Fibroblast of skin of left biceps (primary cell): ENCODE measurements at places on chromosomes 6 and 20.

DNA sequence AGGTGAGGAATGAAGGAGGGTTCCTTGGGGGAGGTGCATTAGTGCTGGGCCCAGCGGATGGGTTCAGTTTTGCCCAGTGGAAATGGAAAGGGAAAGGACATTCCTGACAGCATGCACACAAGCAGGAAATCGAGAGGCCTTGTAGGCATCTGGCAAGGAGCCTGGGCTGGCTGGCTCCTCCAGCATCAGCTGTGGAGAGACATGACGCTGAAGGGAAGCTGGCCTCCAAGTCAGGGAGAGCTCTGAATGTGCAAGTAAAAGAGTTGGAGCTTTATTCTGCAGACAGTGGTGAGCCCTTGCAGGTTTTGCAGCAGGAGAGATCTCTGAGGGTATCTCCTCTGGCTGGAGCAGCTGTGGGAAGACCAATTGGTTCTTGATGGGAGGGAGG, 154.3 kb downstream of the MRPL14 start:
- DNase-seq: peak; percentile 65

GRCh38 chr6:125584468-125584939, 164.9 kb upstream of the HEY2 start:
- no peak for DNase-seq

- no peak for DNase-seq
Observed at GRCh38 chr6:99592900-99593299, 13.7 kb upstream of the PRDM13 start.

GRCh38 chr20:14189794-14190402, 147.5 kb downstream of the FLRT3 start:
- DNase-seq: peak; percentile 16

DNA sequence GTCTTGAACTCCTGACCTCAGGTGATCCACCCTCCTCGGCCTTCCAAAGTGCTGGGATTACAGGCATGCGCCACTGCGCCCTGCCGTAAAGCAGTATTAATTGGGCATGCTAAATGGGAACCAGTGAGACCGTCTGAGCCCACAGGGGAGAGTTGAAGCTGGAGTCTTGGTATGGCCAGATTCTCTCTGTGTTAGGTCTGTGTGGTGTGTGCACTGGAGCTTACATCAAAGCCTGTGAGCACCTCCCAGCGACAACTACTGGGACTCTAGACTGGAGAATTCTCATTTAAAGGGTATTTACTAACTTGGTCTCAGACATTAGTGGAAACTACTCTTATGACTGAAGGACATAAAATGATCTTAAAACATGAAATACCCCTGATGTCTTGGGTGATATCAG, 8.5 kb upstream of the SLC22A2 start:
- DNase-seq: no peak

DNA sequence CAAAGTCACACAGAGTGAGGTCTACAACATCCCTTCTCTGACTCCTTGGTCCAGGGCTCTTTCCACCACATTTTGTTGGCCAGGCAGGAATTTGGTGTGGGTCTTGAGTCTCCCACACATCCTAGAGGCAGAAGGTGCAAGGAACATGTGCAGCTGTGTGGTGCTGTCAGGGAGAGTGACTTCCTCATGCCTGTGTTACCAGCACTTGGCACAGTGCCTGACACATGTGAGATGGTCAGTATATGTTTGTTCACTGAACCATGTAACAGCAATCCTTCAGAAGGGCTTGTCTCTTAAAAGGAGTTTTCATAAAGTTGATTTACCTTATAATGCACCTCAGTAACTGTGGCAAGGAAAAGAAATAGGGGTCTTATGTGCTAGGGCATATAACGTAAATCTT, 168.5 kb downstream of the CDC5L start:
- no peak for DNase-seq

- no peak for DNase-seq
Observed at GRCh38 chr6:52394251-52394666, 25.9 kb upstream of the EFHC1 start.

DNA sequence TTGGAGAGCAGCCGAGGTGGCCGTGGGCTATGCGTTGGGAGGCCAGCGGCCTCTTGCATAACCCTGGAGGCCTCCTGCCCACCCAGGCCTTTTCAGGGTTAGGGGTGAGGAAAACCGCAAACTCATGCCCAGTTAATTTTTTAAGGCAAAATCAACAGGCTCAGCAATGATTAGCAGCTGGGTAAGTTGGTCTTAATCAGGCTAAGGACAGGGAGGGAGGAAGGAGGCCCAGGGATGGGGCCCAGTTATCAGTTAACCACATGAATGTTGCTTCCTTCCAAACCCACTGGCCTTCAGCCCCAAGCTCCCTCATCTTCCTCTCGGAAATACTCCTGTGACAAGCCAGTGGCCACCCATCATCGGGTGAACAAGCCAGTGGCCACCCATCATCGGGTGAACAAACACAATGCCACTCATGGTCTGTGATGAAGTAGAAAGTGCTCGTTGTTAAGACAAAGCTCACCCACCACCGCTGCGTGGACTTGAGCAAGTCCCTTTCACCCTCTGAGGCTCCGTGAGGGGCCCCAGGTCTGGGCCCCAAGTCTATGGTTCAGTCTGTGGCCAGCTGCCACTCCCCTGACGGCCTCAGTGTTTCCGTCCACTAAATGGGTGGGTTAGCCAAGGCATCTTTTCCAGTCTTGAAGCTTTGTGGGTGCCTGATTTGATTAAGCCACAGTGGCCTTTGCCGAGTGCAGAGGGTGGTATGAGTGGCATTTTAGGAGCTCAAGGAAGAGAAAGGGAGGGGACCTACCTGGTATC, 39.4 kb downstream of the HNF4A start:
- DNase-seq: no peak

DNA sequence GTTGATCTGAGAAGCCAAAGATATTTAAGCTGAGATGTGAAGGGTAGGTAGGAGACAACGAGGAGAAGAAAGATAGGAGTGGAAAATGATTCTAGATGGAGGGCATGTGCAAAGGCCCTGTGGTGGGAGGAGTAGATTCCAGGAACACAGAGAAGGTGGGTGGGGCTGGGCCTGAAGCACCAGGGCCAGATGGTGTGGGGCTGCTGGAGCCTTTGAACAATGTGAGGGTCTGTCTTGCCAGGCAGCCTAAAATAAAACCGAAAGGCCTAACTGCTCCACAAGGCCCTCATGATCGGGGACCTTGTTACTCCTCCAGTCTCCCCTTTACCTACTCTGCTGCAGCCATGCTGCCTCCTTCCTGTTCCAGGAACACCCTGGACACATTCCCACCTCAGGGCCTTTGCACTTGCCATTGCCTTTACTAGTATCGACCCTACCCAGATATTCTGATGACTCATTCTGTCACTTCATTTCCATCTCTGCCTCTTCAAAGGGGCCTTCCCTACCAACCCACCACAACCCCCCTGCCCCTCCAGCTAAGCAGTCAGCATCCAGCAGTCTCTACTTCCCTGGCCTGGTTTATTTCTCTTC, 20.0 kb downstream of the FAM110A start:
- DNase-seq: no peak

GRCh38 chr6:39092124-39092523, 22.9 kb downstream of the SAYSD1 start:
- no peak for DNase-seq

GRCh38 chr6:158068893-158069799, 87.5 kb downstream of the SYNJ2 start:
- DNase-seq: no peak

DNA sequence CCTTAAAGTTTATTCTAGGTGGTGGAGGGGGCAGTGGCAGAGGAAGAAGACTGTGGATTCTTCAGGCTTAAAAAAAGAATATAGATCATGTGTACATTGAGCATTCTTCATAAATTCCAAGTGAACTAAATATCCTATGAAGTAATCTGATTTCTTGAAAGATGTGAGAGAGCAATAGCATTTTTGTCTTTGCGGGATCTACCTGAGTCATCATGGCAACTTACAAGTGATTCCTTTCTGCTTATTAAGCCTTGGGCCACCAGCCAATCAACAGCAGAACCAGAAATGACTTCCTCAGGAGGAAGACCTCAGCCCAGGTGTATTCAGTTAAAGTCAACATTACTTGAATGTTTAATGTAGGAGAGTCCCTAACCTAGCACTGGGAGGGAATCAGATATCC, 756.9 kb downstream of the TFAP2A start:
- DNase-seq: no peak

DNA sequence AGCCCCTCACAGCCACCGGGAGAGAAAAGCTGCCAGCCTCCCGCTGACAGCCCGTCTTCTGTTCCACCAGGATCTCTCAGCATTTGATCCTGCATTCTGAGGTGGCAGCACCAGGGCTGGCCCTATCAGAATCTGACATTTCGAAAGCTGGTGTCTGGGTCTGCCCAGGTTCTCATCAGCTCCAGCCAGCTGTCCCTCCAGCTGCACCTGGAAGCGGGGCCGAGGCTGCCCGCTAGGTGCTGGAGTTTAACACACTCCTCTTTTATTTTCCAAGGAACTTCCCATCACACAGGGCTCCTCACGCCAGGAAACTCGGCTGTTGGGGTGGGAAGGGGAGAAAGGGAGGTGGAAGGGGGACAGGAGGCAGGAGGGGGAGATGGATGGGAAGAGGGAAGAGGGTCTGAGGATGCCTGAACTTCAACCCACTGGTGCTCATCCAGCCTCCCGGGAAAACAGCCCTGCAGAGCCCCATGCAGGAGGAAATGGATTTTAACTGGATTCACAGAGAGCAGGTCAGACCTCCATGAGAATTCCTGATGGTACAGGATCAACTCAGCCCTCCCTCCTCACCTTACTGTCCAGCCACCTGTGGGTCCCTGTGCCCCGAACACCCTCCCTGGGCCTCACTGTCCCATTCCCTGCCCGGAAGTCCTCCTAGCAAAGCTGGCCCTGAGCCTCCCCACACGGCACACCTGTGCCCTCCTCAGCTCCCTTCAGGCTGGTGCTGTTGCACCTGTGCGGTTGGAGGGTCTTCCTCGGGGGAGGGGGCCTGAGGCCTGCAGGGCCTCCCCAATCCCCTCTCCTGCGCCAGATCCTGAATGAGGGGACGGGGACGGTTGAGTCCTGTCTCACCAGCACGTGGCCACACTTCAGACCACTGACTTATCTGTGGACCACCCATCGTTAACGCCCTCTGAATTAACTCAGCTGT, 3.9 kb upstream of the LSM14B start:
- DNase-seq: no peak

DNA sequence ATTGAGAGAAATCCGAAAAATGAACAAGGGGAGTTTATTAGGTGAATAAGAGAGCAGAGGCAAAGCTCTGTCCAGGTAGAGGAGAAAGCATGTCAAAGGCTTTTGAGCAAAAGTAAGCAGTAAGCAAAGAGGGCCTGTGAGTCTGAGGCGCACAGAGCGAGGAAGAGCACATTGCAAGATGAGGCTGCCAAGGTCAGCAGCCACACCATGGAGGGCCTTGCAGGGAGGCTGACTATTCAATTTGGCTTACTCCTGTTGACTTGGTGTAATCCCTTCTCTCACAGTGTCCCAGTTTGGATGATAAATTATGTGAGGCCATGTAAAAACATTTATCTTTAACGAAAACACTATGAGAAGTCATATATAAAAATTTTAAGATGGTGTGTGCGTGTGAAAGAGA, 32.4 kb downstream of the SESN1 start:
- DNase-seq: no peak

DNA sequence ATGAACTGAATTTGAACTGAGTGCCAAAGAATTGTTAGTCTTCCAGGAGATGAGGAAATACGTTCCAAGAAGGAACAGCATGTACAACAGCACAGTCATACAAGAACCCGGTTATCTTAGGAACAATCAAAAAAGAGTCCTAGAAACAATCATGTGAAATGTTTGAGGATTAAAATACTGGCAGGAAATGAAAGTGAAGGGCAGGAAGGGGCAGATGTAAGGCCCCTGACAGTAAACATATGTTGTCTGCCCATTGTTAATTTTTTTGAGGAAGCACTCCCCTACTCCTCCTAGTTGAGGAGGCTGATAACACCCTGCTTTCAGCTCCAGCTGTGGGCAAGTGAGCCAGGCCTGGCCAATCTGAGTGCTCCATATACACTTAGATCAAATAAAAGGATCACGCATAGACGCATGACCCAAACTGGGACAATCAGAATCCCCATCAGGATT, 220.9 kb downstream of the HACE1 start:
- no peak for DNase-seq

DNA sequence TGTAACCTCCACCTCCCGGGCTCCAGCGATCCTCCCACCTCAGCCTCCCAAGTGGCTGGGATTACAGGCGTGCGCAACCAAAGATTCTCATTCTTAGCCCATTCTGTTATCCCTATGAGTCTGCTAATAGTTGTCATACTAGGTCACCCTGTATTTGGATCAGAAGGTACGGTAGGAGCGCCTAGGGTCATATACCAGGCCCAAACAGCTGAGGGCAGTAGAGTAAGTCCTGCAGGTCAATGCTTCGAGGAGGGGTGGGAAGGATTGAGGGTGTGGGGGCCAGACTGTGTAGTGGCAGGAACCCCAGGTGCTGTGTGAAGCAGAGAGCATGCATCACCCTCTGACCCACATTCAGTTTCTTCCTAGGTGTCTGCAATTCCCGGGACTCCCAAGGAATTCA, 22.7 kb upstream of the POU5F1 start:
- DNase-seq: no peak

- DNase-seq: no peak
Observed at GRCh38 chr20:39358052-39358451, 395.9 kb downstream of the DHX35 start.
